Right cardiac atrium (tissue), 5 donors: ENCODE measurements at places on chromosomes 2 and 18. TPM values are rescaled to one million over a fixed set of nuclear protein-coding genes. Genes with fewer than 3 reads are reported as not detected.

Gene SLC9A4
- not detected for polyA plus RNA-seq

Gene TRABD2A
- polyA plus RNA-seq = 0.50 TPM

Gene PIEZO2
- 0.18 TPM for polyA plus RNA-seq

Gene ZBTB7C
- 0.88 TPM for polyA plus RNA-seq

Gene MCEE
- polyA plus RNA-seq = 44.2 TPM

Gene PROKR1
- polyA plus RNA-seq = 0.02 TPM

Gene DARS1
- polyA plus RNA-seq = 63.4 TPM

Gene THSD7B
- polyA plus RNA-seq = 0.14 TPM

Gene SERPINE2
- 24.2 TPM for polyA plus RNA-seq

Gene LHCGR
- 0.07 TPM for polyA plus RNA-seq

Gene PSMA8
- 0.05 TPM for polyA plus RNA-seq

Gene RNU2-63P
- not detected for polyA plus RNA-seq

Gene ATF2
- polyA plus RNA-seq = 10.8 TPM

Gene TMEM37
- 8.2 TPM for polyA plus RNA-seq

Gene SCYGR5
- not detected for polyA plus RNA-seq

Gene KCNE4
- polyA plus RNA-seq = 3.3 TPM

Gene DYNAP
- polyA plus RNA-seq = not detected

Gene MYCN
- 0.29 TPM for polyA plus RNA-seq

Gene SH3RF3
- 5.7 TPM for polyA plus RNA-seq

Gene PROC
- 0.18 TPM for polyA plus RNA-seq

Gene LRRC30
- polyA plus RNA-seq = not detected

Gene MFSD2B
- polyA plus RNA-seq = 0.18 TPM

Gene SLC19A3
- polyA plus RNA-seq = 3.5 TPM

Gene MOGAT1
- polyA plus RNA-seq = 0.16 TPM

Gene FBXO15
- 0.43 TPM for polyA plus RNA-seq
